Activated CD4-positive, alpha-beta T cell treated with anti-CD3 and anti-CD28 coated beads, Interleukin-2, amount 10 ng/mL, durations not matched to agents 24 days and 14 days (primary cell): ENCODE measurements at places on chromosomes 5 and 9. TPM values are rescaled to one million over a fixed set of nuclear protein-coding genes. Genes with fewer than 3 reads are reported as not detected.
A peak's percentile ranks its signal among the peaks of the same experiment; 100 is the strongest.

HMMR gene
- total RNA-seq, result 29.1 and 30.8 TPM in 2 replicates

DNA sequence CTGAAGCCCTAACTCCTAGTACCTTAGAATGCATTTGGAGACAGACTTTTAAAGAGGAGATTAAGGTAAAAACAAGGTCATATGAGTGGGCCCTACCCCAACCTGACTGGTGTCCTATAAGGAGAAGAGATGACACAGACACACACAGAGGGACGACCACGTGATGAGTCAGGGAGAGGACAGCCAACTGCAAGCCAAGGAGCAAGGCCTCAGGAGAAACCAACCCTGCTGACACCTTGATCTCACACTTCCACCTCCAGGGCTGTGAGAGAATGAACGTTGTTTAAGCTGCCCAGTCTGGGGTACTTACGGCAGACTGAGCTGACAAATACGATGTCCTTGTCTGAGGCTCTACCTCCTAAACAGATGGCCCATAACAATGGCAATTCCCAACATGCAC, 93.6 kb downstream of the ROR2 start:
- DNase-seq, result no peak

- no peak for DNase-seq
These were observed 26.9 kb upstream of the CNOT6 start for GRCh38 chr5:180467028-180467975.

GRCh38 chr9:131981116-131981776, 98.4 kb downstream of the MED27 start:
- DNase-seq, result no peak

- DNase-seq, result peak; percentile 57
These were observed 27.2 kb downstream of the NDUFAF2 start for GRCh38 chr5:60972231-60972630.

- peak; percentile 84 for DNase-seq
These were observed 554 bp downstream of the JAK2 start for GRCh38 chr9:4985386-4986266.

CER1 gene
- not detected in 2 replicates for total RNA-seq

PCDHB8 gene
- total RNA-seq, result not detected in 2 replicates

ARHGEF39 gene
- 9.9 and 10.8 TPM in 2 replicates for total RNA-seq

DNA sequence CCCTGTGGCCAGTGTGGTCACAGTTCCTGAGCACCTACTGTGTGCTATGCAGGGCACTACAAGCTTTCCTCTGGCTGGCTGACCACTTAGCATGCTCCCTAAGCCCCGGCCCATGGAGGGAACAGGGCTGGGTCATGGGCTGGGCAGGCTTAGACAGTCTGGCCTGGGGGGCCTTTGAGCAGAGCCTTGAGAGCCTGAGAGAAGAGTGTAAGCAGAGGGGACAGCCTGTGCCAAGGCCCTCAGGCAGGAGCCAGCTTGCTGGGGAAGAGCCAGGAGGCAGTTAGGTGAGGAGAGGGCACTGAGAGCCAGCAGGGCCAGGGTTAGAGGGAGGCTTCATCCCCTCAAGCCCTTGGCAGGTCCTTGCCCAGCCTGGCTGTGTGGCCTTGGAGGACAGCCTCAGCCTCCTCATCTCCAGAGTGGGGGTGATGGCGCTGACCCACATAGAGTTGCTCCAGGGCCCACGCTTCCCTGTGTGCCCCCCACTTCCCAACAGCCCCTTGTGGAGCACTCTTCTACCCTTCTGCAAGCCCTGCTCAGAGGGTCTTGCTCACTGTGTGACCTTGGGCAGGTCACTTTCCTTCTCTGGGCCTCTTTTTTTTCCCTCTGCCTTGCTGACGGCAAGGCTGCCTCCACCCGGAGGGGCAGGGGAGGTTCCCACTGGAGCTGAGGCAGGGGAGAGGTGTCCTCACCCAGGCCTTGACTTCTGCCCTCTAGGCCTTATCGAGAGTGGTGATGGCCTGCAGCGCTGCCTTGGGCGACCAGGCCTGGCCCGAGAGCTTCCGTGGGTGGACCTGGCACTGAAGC, 107.1 kb downstream of the PHF2 start:
- DNase-seq, result peak; percentile 49

ANGPTL2 gene
- total RNA-seq, result not detected in 2 replicates

DNA sequence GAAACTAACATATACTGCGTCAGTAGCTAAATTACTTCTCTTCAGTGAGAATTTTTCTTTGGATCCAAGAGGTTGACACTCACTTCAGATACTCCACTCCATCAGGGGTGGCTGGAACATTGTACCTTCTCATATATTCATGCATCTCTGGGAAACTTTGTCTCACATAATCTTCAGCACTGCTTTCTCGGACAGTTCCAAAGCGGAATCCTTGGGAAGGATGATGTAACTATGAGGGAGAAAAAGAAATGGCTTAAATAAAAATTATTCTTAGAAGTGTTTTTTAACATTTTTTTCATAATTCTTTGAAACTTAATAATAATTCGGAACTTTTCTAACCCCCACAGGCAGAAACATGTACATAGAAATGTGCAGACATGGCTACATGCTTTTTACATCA, 33.4 kb upstream of the PPP3R2 start:
- DNase-seq, result no peak

GRCh38 chr5:140041492-140042392, 1.4 kb downstream of the NRG2 start:
- DNase-seq, result no peak

DNA sequence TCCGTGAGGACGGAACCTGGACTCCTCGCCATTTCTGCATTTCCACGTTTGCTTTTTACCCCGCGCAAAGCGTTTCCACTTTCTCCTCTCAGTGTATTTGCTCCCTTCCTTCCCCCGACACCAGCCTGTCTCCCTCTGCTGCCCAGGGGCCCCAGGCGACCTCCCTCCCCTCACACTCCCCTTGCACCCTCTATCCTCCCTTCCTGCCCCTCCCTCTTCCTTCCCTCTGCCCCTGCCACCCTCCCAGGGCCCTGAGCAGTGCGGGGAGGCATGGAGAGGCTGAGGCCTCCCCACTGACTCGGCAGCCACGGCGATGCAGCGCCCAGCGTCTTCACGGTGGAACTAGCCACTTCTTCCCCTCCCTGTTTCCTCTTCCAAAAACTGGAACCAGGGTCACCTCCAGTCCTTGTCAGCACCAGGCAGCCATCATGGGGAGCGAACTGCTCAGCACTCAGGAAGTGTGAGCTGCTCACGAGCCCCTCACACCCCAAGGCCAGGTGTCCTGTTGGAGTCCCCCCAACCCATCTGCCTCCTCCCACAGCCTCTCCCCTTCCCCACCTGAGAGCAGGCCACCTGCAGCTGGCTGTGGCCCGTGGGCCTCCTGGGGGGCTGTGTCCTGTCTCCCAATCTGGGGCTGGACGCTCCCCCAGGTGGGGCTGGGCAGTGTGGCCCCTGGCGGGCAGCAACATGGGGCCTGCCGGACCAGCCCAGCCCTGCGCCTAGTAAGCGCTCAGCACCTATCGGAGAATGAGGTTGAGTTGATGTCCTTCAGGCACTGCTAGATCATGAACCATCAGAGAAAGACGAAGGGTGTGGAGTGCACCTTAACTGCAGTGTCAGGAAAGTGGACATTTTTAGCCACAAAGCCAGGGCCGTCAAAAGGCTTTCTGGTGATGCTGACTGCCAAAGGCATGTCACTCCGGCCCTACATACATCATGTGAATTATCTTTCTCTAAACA, 17.5 kb downstream of the UBE2QL1 start:
- no peak for DNase-seq

GRCh38 chr5:164742025-164742424, 1236.6 kb downstream of the MAT2B start:
- no peak for DNase-seq

GRCh38 chr9:68555437-68556150, 14.9 kb upstream of the TMEM252 start:
- no peak for DNase-seq

WDR5 gene
- 71.2 TPM in 2 replicates for total RNA-seq

DNA sequence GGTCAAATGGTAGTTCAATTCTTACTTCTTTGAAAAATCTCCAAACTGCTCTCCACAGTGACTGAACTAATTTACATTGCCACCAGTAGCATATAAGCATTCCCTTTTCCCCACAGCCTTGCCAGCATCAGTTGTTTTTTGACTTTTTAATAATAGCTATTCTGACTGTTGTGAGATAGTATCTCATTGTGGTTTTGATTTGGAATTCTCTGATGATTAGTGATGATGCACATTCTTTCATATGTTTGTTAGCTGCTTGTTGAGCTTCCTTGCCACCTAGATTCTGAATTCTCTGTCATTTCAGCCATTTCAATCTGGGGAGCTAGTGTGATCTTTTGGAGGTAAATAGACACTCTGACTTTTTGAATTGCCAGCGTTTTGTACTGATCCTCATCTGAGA, 24.0 kb downstream of the CDK20 start:
- no peak for DNase-seq

- DNase-seq, result no peak
These were observed 406.0 kb upstream of the PIK3R1 start for GRCh38 chr5:67809589-67809988.

SLC12A2 gene
- 24.4 and 24.5 TPM in 2 replicates for total RNA-seq

- peak; percentile 70 for DNase-seq
These were observed 726 bp downstream of the DAP start for GRCh38 chr5:10760096-10760920.

HACD4 gene
- total RNA-seq, result 2.8 and 3.0 TPM in 2 replicates

DNA sequence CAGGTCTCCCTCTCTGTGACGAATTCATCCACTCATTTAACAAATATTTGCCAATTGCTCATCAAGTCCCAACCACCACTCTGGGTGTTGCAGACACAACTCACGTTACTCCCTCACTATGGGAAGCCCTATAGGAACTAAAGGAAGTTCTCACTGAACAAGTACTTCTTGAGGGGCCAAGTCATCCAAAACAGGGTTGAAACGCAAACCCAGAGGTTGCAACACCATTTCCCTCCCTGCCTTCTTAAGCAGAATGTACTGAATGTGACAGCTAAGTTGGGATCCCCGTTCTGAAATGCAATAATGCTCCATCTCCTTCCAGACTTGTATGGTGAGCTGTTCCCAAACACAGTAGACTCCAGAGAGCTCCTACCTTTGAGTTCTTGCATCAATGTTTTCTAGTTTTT, 34.3 kb downstream of the EPB41L4B start:
- DNase-seq, result no peak

- no peak for DNase-seq
These were observed 33.0 kb downstream of the SSBP2 start for GRCh38 chr5:81717860-81718259.

PDLIM4 gene
- 0.72 and 0.78 TPM in 2 replicates for total RNA-seq
